ENCODE measurements at places on chromosomes 5 and 9. TPM values are rescaled to one million over a fixed set of nuclear protein-coding genes. Genes with fewer than 3 reads are reported as not detected.

Gene BHMT
- not detected for total RNA-seq

Gene HNRNPAB
- 212 TPM for total RNA-seq

Gene SPRY4
- 35.6 TPM for total RNA-seq

Gene ACER2
- total RNA-seq = 3.0 TPM

Gene PCDHGB3
- 0.41 TPM for total RNA-seq

Gene ALDOB
- 0.16 TPM for total RNA-seq

Gene PHAX
- total RNA-seq = 14.8 TPM

Gene FST
- not detected for total RNA-seq

Gene WDR70
- 17.8 TPM for total RNA-seq

Gene SPINK6
- total RNA-seq = not detected

Gene MYOT
- 0.10 TPM for total RNA-seq

Gene PAX5
- not detected for total RNA-seq

Gene ALDH1B1
- total RNA-seq = 21.6 TPM

Gene CEL
- total RNA-seq = 0.58 TPM

Gene C5orf46
- not detected for total RNA-seq

Gene BICD2
- 24.9 TPM for total RNA-seq

Gene SLC1A1
- 40.7 TPM for total RNA-seq

Gene STING1
- 26.1 TPM for total RNA-seq

Gene SMIM3
- total RNA-seq = 13.4 TPM

Gene EMB
- total RNA-seq = not detected

Gene FKBP15
- 14.7 TPM for total RNA-seq

Gene SPATA31A3
- total RNA-seq = not detected

Gene LRRC70
- total RNA-seq = 0.33 TPM

Gene JAKMIP2
- 0.03 TPM for total RNA-seq

Gene PDZD2
- not detected for total RNA-seq

Gene TAF11L10
- not detected for total RNA-seq

Gene SLC35D2
- 25.2 TPM for total RNA-seq

Gene BTNL3
- total RNA-seq = not detected

Gene LCN2
- 221 TPM for total RNA-seq

Gene PTGS1
- 3.9 TPM for total RNA-seq

Gene NUTM2F
- total RNA-seq = not detected

Gene TMOD1
- not detected for total RNA-seq

Gene CNTNAP3
- total RNA-seq = not detected

Gene PCDHB6
- total RNA-seq = not detected

Gene AGXT2
- not detected for total RNA-seq

Gene RALGDS
- total RNA-seq = 102 TPM
